Renal cortex interstitium (tissue), 15 donors: ENCODE measurements at places on chromosomes 7 and 10. TPM values are rescaled to one million over a fixed set of nuclear protein-coding genes. Genes with fewer than 3 reads are reported as not detected.

Gene RBM20
- polyA plus RNA-seq, result 7.9 TPM

Gene TMEM130
- 5.0 TPM for polyA plus RNA-seq

Gene TRDMT1
- polyA plus RNA-seq, result 8.8 TPM

Gene SOSTDC1
- 58.9 TPM for polyA plus RNA-seq

Gene KNDC1
- polyA plus RNA-seq, result 7.8 TPM

Gene CCDC172
- polyA plus RNA-seq, result not detected

Gene PPP3CB
- 66.2 TPM for polyA plus RNA-seq

Gene PRXL2A
- polyA plus RNA-seq, result 138 TPM

Gene FXYD4
- 0.54 TPM for polyA plus RNA-seq

Gene AMPH
- 16.6 TPM for polyA plus RNA-seq

Gene CPXM2
- 7.4 TPM for polyA plus RNA-seq

Gene PRPS1L1
- not detected for polyA plus RNA-seq

Gene GLI3
- 16.2 TPM for polyA plus RNA-seq

Gene ALOX5
- polyA plus RNA-seq, result 3.5 TPM

Gene ZNF804B
- polyA plus RNA-seq, result 0.40 TPM

Gene RAMP3
- 10.6 TPM for polyA plus RNA-seq

Gene SPDYE18
- polyA plus RNA-seq, result 1.4 TPM
